Stimulated activated CD8-positive, alpha-beta memory T cell treated with anti-CD3 and anti-CD28 coated beads, Interleukin-4, amount 100 ng/mL, for 1 hour (primary cell): ENCODE measurements at places on chromosomes 11 and 22.

DNA sequence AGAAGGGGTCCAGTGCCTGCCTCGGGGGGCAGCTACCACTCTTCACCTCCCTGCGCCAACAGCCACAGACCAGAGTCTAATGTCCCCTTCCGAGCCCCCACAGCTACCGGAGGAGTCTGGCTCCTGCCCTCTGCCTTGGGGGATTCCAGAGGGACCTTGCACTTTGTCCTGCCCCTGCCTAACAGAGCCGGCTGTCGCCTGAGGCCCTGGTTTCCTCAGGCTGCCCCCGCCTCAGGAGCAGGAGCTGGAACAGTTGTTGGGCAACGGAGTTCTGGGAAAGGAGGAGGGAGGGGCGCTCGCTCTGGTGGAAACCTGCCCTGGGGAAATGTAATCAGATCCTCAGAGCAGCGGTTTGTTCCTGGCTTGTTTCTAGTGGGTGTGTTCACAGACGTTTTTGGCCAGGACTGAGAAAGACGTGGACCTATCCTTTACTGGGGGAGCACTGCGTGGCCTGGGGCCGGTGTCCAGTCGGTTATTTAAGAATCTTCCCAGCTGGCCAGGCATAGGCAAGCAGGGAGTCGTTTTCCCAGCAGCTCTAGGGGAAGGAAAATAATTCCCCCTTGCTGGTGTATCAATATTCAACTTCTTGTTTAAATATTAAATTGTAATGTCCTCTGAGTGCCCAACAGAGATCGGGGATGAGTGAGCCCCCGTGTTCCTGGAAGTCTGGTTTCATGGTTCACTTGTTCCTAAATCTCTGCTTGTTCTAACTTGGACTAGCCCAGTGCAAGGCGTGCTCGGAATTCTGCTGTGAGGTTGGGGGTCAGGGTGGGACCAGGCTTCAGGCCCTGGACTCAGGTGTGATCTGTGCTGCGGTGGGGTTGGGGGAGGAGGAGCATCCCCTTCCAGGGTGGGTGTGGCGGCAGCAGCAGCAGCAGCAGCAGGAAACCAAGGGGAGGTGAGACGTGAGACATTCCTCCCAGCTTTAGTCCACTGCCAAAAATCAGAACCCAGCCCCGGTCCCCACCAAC, 32.1 kb downstream of the A4GALT start:
- DNase-seq, result no peak

GRCh38 chr11:2562890-2563212, 118.0 kb downstream of the KCNQ1 start:
- DNase-seq, result no peak

GRCh38 chr11:62050716-62051115, 73.1 kb upstream of the INCENP start:
- no peak for DNase-seq

GRCh38 chr11:107598225-107599139, 7.5 kb downstream of the ELMOD1 start:
- no peak for DNase-seq
